Stimulated activated CD8-positive, alpha-beta memory T cell treated with anti-CD3 and anti-CD28 coated beads, Interleukin-7, amount 100 ng/mL, for 1 hour (primary cell): ENCODE measurements at places on chromosomes 11 and 22.

DNA sequence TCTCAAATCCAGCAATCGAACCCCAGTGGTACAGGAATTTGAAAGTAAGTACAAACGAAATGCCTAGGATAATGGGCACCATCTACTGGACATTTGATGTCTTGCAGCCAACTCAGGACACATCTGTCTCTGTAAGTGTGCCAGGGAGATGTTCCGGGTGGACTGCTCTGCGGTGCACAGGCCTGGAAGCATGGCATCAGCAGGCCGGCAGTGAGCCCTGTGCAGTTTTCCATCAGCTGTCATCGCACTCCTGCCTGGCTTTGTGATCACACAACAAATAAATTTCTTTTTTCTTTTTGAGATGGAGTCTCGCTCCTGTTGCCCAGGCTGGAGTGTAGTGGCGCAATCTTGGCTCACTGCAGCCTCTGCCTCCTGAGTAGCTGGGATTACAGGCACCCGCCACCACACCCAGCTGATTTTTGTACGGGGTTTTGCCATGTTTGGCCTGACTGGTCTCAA lies 71.0 kb downstream of the JAM3 start:
- peak; percentile 7 for DNase-seq

- DNase-seq, result no peak
Observed at GRCh38 chr22:23110190-23110921, 31.4 kb downstream of the RSPH14 start.

DNA sequence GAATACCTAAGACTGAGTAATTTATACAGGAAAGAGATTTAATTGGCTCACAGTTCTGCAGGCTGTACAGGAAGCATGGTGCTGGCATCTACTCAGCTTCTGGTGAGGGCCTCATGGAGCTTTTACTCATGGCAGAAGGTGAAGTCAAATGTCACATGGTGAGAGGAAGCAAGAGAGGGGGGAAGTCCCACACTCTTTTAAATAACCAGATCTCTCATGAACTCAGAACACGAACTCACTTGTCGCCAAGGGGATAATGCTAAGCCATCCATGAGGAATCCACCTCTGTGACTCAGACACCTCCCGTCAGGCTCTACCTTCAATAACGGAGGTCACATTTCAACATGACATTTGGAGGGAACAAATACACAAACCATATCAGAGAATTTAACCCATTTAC lies 42.2 kb downstream of the BIRC2 start:
- no peak for DNase-seq

DNA sequence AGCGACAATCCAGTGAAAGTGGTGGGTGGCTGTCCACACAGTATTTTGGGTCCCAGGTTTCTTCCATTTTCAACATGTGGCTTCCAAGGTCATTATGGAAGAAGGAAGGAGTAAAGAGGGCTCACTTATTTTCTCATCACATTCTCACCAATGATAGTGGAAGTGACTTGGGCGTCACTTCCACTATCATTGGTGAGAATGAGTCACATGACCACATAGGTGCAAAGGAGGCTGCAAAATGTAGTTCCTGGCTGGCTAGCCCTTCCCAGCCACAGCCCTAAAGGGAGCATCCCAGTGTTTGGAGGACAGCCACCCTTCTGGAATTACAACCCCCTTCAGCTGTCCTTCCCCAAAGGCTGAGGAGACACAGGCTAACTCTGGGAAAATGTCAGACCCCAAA lies 95.6 kb downstream of the TSPAN18 start:
- DNase-seq, result no peak

- DNase-seq, result no peak
Observed at GRCh38 chr11:99693941-99694492, 673.3 kb downstream of the CNTN5 start.

DNA sequence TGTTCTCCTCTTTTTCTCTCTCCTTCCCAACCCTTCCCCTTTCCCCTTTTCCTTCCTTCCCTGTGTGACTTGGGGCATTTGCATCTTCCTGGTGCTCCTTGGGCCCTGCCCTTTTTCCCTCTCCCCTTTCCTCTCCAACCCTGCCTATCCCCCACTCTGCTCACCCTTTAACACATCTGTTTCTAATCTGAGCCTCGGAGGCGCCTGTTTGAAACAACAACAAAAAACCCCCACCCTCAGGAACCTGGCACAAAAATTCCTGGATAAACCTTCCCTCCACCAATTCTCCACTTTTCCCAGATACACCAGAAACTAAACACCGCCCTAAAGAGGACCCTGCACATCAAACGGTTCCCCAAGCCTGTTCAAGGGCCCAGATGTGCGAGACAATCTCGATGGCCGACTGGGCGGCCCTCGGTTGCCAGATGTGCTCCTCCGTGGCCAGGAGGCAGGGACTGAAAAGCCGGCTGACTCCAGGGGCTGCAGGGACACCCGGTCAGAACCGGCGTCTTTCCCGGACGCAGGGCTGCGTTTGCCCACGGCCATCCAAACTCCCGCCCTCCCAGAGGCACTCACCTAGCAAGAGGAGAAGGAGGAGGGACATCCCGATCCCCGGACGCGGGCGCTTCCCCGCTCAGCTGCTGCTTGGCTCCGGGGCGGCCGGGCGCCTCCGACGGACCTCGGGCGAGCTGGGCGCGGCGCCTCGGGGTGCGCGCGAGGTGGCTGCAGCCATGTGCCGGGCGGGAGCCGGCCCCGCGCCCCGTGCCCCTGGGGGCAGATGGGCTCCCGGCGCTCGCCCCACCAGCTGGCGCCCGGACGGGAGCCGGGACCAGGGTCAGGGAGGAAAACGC lies 486 bp downstream of the CLMP start:
- no peak for DNase-seq

- DNase-seq, result no peak
Observed at GRCh38 chr11:116310226-116310625, 462.6 kb downstream of the BUD13 start.

- no peak for DNase-seq
Observed at GRCh38 chr11:83609191-83609590, 323.0 kb upstream of the CCDC90B start.

GRCh38 chr11:8335683-8336082 lies 72.0 kb upstream of the LMO1 start:
- no peak for DNase-seq

- no peak for DNase-seq
Observed at GRCh38 chr11:2687223-2687530, 12.6 kb downstream of the KCNQ1OT1 start.

GRCh38 chr11:119307974-119308373 lies 9.0 kb downstream of the MCAM start:
- no peak for DNase-seq

- DNase-seq, result no peak
Observed at GRCh38 chr22:45522462-45522861, 19.8 kb downstream of the FBLN1 start.

GRCh38 chr11:112651386-112651785 lies 309.8 kb upstream of the NCAM1 start:
- DNase-seq, result no peak
